ENCODE measurements at places on chromosomes 12 and 14.

- no peak for DNase-seq
Measured at GRCh38 chr12:5914387-5915149, 30.5 kb downstream of the ANO2 start.

GRCh38 chr12:4289231-4289878, 15.8 kb downstream of the CCND2 start:
- no peak for DNase-seq

DNA sequence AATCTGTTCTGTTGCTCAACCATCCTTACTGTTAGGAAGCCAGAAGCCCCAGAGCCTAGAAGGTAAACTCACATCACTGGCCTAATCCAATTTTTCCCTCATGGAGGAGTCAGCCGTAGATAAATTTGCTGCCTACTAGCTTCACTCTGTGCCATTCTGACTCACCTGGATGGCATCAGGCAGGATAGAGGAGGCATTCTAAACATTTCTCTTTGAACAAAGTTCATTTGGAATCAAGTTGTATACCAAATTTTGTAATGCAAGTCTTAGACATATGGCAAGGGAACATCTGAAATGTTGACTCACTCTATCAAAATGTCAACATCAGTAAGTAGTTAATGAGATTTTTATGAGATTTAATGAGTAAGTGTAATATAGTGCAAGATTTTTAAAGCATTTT, 13.6 kb upstream of the TBC1D30 start:
- DNase-seq = no peak

GRCh38 chr14:44352201-44352600, 154.9 kb downstream of the FSCB start:
- DNase-seq = peak; percentile 48

DNA sequence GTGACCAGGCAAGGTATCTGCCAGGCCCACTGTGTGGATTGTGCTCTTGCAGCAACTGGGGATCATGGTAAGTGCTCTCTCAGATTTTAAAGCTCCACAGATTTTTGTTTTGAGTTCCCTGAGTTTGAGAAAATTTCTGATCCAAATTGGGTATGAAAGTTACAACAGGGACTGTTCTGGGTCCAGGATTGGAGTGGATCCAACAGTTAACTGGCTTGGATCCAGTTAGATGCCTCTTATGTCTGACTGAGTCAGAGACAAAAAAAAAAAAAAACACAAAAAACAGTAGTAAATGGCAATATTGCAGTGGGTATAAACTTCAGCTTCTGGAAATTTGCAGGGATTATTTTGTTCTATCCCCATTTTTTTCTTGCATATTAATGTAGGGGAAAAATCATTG, 598.8 kb downstream of the C12orf50 start:
- DNase-seq = no peak

DNA sequence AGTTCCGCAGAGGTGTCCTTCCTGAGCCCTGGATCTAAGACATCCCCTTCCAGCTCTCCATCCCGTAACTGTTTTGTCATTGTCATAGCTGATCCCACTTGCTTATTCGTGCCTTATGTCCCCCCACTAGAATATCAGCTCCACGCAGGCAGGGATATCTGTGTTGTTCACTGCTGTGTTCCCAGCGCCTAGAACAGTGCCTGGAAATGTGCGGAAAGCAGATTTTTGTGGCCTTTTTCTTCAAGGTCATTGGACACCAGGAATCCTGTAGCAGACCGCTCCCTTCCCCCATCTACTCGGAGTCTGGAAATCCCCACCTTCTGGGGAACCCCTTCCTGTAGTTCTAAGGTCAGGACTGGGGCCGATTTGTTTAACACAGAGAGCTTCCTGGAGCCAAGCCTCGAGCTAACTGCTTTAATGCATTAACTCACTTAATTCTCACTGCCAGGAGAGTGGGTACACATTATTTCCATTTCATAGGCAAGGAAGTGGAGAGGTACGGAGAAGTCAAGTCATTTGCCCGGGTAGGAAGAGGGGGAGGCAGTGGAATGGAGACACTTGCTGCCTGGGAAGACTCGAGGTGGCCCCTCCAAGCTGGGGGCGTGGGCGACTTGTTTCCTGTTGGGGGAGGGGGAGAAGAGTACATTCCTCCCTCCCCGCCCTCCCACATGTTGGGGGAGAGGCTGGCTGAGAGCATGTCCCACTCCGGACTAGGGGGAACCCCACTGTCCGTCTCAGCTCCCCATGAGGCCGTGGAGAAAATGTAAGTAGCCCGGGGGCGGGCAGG, 1.2 kb upstream of the SH2B3 start:
- no peak for DNase-seq

- DNase-seq = peak; percentile 69
Measured at GRCh38 chr12:82359115-82359478, 768 bp downstream of the METTL25 start.

- no peak for DNase-seq
Measured at GRCh38 chr14:79578470-79578869, 632.8 kb downstream of the DIO2 start.

DNA sequence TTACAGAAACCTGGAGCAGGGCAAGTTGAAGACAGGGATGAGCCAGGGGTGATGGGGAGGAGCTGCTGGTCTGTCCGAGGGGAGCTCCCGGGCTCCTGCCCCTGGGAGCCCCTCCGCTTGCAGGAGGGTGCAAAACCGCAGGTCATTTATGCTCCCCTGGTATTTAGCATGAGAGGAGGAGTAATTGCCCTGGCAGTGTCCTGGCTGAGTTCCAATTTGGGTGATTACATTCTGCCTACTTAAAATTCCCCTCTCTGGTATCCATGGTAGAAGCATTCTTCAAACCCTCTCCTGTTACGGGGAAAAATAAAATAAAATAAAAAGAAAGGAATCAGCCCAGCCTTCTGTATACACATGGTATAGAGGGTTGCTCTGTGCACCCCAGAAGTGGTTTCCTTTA, 61.7 kb upstream of the VRK1 start:
- DNase-seq = peak; percentile 89

- no peak for DNase-seq
Measured at GRCh38 chr12:41438854-41439541, 250.9 kb downstream of the PDZRN4 start.

DNA sequence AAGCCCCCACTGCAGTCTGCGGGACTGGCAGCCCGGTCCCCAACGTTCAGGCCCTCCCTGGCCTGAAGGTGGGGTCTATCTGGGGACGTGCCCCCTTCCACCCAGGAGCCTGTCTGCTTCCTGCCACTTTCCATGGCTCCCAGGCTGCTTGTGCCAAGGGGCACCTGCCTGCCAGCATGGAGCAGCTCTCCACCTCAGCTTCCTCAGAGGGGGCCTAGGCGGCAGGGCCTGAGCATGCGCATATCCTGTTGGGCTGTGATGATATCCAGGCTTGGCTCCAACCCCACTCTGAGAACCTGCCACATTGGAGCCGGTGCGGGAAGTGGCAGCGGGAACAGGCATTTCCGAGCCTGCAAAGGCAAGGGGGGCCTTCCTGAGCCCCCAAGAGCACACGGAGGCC, 57.4 kb downstream of the FUT8 start:
- DNase-seq = no peak

DNA sequence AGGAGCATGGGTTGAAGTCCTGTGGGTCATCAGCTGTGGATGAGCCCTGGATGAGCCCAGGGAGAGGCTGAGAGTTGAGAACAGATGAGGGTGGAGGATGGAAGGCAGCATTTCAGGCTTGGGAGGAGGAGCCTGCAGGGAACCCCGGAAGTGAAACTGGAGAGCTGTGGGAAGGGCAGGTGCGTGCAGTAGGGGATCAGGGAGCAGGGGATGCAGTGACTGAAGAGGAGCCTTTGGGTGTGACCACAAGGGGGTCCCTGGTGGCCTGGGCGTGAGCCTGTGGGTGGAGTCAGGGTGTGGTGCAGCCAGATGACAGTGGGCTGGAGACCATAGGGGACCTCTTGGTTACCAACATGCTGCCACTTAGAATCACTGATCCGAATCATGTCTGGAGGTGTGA, 115.5 kb downstream of the PAPOLA start:
- no peak for DNase-seq

DNA sequence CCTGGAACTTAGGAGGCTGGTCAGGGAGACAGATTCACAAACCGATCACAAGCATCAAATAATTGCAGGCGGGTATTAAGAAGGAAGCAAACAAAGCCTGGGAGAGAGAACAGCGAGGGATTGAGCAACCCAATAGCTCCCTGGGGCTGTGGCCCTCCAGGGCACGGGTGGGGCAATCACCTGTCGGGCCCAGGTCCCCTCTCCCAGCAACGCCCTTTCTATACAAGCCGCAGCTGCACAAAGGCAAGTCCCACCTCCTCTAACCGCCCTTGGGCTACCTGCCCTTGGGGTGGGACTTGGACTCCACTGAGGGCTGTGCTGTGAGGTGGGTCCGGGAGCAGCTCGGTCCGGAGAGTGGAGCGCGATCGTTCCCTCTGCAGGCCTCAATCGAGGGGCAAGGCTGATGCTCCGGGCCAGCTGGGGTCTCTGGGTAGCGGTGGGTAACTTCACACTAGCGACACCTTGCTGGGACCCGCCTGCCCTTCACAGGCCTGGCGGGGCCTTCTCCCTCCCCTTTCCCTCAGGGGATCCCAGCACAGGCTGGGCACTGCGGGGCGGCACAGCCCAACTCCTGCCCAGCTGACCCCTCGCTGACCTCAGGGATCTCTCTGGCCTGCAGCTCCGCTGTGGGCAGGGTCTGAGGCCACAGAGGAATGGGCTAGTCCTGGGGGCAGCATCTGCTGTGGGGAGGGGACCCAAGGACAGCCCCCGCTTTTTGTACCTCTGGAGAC, 8.0 kb downstream of the PHB2 start:
- DNase-seq = peak; percentile 89

DNA sequence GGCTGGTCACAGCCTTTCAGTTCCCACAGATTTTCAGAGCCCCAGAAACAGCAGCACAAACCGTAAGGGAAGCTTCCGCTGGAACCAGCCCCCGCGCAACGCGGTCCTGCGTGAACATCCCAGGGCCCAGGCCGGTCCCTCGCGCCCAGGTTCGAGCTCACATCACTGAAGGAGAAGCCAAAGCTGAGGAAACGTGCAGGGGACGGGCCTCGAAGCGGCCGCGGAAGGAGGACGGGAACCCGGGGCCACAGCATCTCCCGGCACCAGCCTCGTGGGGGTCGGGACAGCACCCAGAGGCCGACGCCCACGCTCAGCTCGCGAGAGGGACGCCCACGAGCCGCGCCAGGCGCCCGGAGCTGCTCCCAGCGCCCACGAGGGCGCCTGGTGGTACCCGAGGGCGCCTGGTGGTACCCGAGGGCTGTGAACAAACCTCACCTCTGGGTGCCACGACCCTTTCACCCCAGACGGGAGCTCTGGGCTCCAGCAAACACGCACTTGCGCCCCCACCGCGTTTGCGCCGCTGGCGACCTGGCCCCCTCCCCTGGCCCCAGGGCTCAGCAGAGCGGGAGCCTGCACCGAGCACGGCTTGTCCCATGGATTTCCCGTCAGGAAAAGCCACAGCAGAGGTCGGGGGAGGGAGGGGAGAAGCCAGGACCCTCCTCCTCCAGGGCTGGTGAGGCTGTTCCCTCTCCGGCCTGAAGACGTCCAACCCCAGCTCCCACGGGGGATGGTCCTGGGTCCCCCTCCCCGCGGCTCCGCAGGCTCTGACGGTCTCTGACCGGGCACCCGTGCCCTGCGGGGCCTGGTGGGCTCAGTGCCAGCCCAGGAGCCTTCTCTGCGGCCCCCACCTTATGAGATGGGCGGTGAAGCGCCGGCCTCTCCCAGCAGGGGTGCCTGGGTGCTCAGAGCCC, 6.9 kb downstream of the LRCOL1 start:
- no peak for DNase-seq

GRCh38 chr14:76484355-76484754, 108.4 kb downstream of the ESRRB start:
- DNase-seq = no peak
